NCI-H1417 treated with DMSO at 0.1 percent for 48 hours (cell line): ENCODE measurements at places on chromosomes 2 and 18.

DNA sequence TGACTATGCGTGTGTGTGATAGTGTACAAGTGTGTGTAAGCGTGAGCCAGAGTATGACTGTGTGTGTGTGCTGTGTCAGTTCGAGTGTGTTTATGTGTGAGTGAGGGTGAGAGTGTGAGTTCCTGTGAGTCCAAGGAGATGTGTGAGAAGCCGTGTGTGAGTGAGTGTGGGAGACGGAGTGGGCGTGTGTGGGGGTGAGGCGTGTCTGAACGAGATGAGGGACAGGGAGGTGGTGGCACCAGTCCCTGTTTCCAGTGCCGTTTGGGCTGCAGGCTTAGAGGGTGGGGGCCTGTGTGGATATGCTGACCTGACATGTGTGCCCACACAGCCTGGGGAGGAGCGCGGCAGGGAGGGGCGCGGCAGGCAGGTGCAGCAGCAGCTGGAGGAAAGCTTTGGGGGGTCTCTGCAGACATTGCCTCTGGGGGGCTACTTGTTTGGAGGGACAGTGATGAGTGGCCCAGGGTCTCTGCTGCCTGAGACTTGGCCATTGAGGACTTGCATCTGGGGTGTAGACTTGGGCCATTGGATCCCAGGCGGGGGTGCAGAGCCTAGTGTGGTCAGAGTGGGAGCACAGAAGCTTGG is 41.6 kb downstream of the GLI2 start:
- no peak for DNase-seq

GRCh38 chr2:172917716-172918115 is 157.9 kb upstream of the MAP3K20 start:
- no peak for DNase-seq

GRCh38 chr2:69828938-69829255 is 563 bp upstream of the GMCL1 start:
- DNase-seq = no peak

GRCh38 chr2:68171684-68172083 is 14.0 kb downstream of the PNO1 start:
- no peak for DNase-seq

- no peak for DNase-seq
Observed at GRCh38 chr2:111667001-111667400, 217.0 kb downstream of the ANAPC1 start.

DNA sequence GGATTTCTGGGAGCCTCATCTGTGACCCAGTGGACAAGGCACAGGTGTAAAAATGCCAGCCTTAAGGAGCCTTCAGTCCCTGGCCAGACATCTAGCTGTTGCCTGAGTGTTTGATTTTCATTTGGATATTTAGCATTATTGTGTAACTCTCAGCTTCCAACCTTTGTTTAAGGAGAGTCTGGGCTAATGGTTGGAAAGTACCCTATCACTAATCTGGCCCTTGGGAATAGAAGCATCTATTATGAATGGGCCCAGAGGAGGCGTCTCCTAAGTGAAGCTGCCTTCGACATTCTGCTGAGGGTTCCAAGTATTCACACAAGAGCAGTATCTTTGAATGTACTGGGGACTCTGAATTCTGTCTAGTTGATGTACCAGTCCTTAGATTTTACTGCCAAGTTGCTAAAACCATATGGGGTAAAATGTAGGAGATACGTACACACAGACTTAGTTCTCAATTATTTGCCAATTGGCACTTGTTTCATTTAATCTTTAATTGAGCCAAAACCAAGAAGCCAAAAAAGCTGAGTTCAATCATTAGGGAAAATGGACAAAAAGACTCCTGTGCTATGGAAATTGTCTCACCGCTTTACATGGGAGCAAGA is 7.2 kb upstream of the ANKRD29 start:
- no peak for DNase-seq

GRCh38 chr2:32820701-32821100 is 126.1 kb upstream of the LTBP1 start:
- DNase-seq = no peak

DNA sequence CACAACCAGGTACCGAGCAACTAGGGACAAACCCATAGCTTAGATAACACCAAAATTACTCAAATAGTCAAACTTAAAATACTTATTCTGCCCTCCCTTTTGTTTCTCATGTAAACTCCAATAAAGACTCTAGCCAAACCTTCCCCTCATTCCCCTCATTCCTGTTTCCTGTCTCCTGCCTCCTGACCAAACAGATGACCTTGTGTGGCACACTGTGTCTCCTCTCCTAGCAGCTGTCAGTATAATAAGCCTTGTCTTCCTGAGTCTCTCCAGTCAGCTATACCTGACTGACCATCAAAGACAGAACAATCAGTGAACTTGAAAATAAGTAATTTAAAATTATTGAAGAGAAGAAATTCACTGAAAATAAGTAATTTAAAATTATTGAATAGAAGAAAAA is 14.3 kb downstream of the SULT1C4 start:
- DNase-seq = no peak

GRCh38 chr2:98026292-98026691 is 30.5 kb upstream of the TMEM131 start:
- DNase-seq = no peak

GRCh38 chr2:221060376-221060775 is 511.7 kb downstream of the EPHA4 start:
- no peak for DNase-seq

- DNase-seq = no peak
Observed at GRCh38 chr2:20549691-20550348, 101.1 kb downstream of the HS1BP3 start.

DNA sequence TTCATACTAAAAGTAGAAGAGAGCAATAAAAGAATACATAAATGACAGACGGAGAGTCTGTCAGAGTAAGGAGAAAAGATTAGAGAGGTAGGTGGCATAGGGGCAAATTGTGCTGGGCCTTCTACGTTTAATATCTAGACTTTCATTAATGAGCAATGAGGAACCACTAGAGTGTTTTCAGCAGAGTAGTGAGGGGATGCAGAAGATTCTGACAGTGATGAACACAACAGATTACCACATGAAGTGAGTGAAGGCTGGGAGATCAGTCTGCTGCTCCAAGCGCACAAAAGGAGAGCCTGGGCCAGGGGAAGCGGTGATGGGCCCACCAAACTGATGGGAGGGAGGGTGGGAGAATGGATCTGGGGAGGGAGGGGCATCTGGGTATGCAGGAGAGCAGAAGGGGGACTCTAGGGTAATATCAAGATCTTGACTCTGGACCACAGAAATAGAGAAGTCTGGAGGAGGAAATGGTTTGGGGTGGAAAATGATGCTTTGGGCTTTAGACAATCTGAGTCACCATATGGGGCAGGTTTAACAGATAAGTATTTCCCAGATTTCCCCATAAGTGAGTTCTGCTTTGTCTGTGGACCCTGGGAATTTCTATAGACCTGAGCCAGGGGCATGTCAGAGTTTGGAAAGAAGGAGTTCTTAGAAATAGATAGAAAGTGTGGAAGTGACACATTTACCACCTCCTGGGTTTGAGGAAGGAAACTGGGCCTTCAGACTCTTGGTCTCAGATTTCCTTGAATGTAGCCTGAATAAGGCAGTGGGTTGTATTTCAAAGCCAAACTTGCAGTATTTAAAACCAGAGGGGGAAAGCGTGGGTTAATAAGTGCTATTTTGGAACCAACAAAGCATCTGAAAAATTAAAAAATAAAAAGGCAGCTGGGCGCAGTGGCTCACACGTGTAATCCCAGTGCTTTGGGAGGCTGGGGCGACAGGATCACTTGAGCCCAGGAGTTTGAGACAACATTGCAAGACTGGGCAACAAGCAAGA is 15.0 kb upstream of the IL1A start:
- no peak for DNase-seq

- no peak for DNase-seq
Observed at GRCh38 chr2:129794540-129794939, 184.9 kb upstream of the RAB6C start.

DNA sequence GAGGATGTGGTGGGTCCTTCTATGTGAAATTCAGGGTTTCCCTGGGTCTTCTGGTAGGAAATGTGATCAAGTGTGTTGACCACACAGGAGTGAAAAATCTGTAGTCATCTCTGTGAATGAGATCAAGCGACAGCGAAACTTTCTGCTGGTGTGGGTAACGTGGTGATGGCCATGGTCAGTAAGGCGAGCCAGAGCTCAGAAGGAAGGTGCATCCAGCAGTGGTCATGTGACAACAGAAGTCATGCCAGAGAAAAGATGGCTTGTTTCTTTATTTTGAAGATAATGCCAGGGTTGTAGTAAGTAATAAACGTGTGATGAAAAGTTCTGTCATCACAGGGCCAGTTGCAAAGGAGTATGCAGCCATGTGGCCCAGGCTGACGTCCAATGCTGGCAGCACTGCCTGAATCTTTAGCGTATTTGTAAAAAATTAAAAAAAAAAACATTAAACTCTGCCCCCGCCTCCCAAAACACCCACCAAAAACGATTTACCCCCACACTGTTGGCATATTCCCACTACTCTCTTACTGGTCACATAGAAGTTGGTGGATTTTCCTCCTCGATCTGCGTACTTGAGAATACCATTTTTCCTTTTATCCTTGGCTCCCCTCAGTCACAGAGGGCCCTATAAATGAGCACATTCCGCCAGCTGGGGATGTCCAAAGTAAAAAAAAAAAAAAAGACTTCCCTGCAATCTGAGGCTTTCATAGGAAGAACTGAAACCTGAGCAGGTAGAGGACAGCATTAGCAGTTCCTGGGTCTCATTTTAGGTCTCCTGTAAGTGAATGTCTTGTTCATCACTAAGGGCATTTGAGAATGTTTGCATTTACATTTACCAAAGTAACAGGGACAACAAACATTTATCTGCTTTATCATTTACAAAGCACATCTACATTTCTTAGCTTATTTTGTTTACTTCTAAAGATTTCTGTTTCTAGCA is 70.6 kb downstream of the SLC4A3 start:
- DNase-seq = no peak

- no peak for DNase-seq
Observed at GRCh38 chr2:117621326-117621725, 193.2 kb upstream of the DDX18 start.

- DNase-seq = no peak
Observed at GRCh38 chr2:172179045-172179701, 76.5 kb upstream of the DLX2 start.

DNA sequence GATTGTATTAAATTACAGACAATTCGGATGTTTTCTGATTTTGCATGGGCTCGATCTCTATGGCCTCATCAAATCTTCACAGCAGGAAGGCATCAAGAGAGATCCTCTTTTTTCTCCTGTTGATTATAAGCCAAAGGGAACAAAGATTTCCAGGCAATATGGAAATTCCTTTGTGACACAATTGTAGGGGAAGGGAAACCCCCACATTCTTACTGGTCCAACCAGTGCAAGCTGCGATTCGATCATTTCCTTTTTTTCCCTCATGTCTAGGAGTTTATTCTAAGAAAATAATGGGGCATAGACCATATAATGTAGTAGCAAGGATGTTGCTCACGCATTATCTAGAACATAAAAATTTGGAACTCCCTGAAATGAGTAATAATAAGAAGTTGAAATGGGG is 87.7 kb downstream of the LYPD6 start:
- no peak for DNase-seq

DNA sequence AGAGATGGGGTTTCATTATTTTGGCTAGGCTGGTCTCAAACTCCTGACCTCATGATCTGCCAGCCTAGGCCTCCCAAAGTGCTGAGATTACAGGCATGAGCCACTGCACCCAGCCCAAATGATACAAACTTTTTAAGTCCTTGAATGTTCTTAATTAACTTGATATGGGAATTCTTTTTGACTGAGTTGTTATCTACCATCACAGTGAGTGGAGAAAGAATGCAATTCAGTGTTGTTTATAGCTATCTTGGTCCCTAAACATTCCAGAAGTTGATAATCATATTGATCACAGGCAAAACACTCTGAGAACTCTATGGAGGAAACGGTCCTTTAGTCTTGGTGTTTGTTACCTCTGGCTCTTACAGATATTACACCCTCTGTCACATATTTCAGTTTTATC is 1072.5 kb downstream of the SUCLG1 start:
- DNase-seq = no peak

DNA sequence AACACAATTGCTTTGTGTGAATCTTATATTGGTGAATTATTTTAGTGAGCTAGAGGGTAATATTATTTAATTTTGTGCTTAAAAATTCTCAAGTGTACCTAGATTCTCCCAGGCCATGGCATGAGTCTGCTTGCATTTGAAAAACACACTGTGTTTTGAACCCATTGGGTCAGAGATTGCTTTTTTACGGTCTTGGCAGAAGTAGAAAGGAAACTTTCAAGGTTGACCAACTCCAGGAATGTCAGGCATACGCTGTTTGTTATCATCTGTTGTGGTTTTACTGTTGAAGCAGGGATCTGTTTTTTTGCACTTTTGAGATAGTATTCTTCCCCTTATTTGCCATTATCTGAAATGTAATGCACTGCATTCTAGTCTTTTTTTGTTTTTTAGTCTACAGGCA is 377.4 kb downstream of the RPRM start:
- DNase-seq = no peak

DNA sequence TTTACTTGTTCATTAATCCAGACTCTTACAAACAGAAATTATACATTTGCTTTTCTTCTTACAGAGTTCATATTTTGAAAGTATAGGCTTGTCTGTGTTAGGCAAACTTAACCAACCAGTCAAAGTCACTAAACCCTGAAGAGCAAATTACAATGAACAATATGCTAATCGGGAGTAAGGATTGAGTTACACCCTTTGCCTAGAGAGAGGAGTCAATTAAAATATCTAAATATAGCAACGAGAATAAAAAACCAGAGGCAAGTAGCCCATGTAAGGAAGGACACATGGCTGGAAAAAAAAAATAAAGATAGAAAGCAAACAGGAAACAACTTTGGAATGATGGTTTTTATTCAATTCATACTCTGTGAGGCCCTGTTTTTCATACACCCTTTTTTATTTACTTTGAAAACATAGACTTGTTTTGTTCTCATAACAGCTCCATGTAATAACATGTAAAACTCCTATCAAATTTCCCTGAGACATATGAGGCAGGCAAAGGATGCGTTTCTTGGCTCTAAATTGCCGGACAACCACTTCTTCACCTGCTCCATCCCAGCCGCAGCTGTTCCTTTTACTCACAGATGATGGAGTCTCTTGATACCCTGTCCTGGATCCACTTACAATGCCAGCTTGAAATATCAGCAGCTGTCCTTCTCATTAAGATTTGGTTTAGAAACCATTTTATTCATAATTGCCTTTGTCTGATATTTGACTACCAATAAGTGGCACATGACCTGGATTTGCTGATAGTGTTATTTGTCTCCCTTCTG is 767.7 kb upstream of the GCFC2 start:
- DNase-seq = peak; percentile 58

DNA sequence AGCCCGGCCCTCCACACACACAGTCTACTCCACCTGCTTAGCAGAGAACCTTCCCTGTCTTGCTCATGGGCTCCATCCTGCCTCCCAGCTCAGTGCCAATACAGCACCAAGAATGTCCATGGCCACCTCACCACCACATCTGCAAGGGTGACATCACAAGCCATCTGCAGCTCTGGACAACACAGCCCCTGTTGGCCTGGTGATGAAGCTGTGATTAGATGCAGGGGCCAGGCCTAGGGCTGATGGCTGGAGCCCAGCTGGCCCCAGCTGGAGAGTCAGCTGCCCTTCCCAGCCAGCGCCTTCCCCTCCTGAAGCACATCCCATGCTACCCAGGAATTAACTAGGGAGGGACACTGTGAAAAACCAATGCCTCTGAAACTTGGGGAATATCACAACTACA is 91.1 kb downstream of the TTC32 start:
- DNase-seq = no peak

- no peak for DNase-seq
Observed at GRCh38 chr2:189685540-189686229, 11.2 kb downstream of the ANKAR start.
